ENCODE measurements at places on chromosomes 6 and 20.

GRCh38 chr20:53575481-53576194, 18.0 kb downstream of the ZNF217 start:
- DNase-seq, result no peak

DNA sequence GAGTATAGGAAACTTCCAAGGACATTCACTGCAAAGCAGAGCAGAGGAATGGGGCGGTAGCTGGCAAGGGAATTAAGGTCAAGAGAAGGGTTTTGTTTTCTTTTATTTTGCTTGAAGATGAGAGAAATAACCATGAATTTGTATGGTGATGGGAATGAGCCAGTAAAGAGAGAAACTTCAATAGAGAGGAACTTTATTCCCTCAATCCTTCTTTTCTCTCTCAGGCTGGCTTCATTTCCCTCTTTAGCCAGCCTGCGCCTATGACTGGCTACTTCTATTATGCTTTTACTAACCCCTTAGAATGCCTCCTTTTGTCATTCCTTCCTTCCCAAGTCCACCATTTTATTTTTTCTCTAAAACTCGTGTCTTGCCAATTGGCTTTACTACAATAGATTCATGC, 101.4 kb upstream of the CEP85L start:
- no peak for DNase-seq

DNA sequence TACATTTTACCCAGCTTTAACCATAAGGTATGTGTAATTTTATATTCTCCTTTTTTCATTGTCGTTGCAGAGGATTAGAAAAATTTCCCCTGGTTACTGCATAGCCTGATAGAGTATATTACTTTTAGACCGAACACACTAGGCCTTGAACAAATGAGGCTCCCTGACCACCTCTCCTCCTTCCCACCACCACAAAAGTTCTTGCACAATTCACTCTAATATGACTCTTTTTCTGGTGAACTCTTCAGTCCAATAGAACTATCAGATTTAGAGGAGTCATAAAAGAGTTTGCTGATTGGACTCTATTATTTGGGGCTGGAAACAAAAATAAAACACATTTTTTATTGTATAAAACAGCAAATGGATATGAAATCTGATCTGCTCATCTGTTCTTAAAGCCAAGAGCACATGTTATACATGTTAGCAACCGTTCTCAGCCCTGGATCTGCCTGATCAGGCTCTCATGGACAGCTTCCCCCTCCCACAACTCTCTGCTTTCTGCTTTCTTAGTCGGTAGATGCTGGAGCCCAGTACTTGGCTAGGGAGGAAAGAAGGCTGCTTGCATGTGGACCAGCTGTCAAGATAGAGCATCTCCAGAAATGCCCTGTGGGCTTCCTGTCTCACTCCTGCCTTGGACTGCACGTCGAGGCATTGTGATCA, 83.5 kb downstream of the CD164 start:
- DNase-seq, result no peak

DNA sequence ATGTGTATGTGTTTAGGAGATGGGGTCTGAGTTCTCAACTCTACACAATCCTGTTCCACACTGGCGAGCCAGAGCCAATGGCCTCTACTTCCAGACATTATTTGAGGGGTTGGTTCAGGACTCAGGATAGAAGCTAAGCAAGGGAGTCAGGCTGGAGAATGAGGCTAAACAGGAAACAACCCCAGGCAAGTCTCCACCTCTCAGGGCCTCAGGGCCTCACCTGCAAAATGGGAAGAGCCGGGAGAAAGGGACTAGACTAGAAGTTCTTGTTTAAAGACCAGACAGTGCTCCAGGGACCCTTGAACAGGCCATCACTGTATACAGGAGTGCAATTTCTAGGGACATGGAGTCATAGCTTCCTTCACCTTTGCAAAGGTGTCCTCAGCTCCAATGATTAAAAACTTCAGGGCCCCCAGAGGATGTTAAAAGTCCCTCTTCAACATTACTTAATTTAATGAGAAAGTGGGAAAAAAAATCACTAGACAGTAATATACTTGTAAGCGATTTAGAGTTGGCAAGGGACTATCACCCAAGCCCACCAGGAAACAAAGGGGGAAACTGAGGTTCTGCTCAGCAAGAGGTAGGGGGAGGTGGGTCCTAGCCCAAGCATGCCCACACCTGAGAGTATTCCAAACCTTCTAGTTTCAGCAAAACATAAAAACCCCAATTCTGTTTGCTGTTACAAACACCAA, 41.7 kb downstream of the ZMYND8 start:
- no peak for DNase-seq

- DNase-seq, result peak; percentile 83
Observed at GRCh38 chr6:56475736-56476457, 166.8 kb downstream of the DST start.

DNA sequence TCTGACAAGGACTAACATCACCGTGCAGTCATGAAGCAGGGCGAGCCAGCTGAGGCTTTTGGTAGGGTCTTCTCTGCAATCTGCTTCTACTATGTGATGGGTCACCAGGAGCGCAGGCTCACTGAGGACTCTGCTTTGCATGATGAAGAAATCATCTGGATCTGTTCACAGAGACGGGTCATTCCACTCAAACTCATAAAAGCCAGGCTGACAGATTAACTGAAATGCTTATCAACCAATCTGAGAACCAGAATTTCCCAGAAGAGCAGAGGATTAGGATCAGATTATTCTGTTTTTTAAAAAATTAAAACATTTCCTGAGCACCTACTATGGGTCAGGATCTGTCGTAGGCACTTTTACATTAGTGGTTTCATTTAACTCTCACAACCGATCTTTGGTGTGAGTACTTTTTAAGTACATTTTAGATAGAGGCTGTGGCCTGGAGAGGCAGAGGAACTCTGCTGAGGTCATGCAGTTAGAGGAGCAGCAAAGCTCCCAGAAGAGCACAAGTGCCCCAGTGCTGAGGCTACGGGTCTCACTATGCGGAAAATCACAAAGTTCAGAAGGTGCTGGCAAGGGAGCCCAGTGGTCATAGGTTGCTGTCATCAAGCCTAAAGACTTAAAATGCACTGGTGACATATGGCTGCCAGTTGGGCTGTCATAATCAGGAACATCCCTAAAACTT, 109.1 kb downstream of the BACH2 start:
- no peak for DNase-seq

DNA sequence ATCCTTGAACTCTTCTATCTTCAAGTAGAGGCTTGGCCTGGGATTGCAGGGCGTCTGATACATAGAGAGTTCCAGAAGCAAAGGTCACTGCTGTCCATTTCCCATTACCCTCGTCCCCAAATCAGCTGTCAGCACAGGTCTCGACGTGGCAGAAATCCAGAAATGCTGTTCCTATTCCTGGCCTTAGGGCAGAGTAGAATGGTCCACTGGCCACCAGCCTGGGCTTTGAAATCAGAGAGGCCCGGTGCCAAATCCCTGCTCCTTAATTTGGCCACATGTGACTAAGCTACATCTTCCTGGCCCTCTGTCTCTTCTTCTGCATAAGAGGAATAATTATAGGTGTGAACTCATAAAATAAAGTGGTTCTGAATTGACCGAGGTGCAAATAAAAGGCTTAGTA, 40.9 kb upstream of the FAM83D start:
- no peak for DNase-seq

- no peak for DNase-seq
Observed at GRCh38 chr20:40958598-40958997, 70.0 kb upstream of the TOP1 start.
